Central memory CD4-positive, alpha-beta T cell (primary cell): ENCODE measurements at places on chromosomes 1 and 21.

DNA sequence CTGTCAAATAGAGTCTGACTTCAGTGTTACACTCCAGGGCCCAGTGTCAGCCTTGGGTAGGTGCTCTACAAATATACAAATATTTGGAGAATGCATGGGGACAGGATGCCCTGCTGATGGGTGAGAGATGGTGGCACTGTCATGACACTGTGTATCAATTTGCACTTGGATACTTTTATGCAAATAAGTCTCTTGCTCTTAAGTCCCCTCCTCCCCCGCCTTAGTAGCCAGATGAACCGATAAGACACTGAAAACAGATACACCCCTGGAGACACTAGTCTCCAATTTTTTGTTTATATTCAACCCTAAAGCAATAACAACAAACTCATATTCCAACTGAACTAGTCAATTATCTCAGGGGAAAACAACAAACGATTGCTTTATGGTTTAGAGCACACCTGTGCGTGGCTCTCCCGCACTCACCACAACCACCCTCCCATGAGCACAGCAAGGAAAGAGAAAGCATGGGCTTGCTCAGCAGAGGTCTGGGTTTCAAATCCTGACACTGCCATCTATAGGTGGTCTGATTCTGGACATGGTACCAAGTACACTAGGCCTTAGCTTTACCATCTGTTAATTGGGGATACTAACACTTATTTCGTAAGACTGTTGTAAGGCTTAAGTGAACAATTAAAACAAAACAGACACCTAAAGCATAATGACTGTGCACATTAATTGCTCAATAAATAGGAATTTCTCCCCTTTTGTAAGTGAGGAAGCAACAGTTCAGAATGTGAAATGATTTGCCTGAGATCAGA is 50.3 kb downstream of the HIVEP3 start:
- DNase-seq, result no peak

- DNase-seq, result no peak
These were observed 294.4 kb downstream of the SDCCAG8 start for GRCh38 chr1:243550276-243550675.

GRCh38 chr1:156465747-156466365 is 34.7 kb downstream of the MEF2D start:
- DNase-seq, result no peak

GRCh38 chr1:230458509-230458908 is 32.4 kb upstream of the PGBD5 start:
- no peak for DNase-seq

DNA sequence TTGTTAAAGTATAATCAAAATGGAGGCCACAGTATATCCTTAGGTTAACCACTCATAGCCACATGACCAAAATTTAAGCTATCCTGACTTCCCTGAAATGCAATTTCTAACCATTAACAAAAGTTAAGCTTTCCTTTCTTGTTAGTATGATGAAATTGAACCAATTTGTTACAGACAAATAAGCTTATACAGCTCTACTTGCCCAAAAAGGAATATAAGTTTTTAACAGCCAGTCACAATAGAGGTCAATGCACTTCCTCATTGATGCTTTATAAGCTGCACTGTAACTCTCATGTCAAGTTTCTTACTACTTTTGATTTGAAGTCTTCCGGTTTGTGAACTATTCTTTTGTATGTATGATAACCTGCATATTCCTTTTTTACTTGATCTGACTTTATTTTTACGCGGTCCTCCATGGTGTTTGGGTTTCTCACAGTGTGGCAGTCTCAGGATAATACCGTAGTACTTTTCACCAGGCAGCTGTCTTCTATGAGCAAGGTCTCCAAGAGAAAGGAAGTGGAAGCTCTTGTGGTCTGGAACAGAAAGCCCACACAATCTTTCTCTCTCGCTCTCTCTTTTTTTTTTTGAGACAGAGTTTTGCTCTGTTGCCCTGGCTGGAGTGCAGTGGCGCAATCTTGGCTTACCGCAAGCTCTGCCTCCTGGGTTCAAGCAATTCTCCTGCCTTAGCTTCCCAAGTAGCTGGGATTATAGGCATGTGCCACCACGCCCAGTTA is 331.6 kb downstream of the SRGAP2C start:
- DNase-seq, result peak; percentile 75

DNA sequence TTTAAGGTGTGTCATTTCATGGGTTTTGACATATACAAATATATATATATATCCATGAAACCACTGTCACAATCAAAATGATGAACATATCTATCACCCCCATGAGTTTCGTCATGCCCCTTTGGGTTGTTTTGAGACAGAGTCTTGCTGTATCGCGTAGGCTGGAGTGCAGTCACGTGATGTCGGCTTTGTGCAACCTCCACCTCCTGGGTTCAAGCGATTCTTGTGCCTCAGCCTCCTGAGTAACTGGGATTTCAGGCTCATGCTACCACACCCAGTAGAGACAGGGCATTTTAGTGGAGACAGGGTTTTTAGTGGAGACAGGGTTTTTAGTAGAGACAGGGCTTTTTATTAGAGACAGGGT is 8.0 kb downstream of the HJV start:
- DNase-seq, result no peak

- DNase-seq, result no peak
These were observed 13.8 kb downstream of the KAZN start for GRCh38 chr1:14612256-14612655.

DNA sequence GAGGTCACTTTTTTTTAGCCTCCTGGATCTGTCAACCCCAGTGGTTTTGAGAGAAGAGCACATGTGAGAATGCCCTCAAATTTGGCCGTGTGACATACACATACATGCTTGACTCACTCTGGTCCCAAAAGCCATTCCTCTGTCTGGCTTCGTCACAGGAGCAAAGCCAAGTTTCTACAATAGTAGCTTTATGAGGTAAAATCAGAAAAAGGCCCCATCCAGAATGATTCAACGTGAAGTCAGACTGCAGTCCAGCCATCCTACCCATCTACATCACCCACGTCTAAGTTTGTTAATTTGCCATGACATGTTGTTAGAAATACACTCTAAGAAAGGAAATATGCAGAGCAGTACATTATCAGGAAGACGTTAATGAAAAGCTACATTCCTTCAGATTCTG is 245.2 kb downstream of the SDCCAG8 start:
- DNase-seq, result no peak

DNA sequence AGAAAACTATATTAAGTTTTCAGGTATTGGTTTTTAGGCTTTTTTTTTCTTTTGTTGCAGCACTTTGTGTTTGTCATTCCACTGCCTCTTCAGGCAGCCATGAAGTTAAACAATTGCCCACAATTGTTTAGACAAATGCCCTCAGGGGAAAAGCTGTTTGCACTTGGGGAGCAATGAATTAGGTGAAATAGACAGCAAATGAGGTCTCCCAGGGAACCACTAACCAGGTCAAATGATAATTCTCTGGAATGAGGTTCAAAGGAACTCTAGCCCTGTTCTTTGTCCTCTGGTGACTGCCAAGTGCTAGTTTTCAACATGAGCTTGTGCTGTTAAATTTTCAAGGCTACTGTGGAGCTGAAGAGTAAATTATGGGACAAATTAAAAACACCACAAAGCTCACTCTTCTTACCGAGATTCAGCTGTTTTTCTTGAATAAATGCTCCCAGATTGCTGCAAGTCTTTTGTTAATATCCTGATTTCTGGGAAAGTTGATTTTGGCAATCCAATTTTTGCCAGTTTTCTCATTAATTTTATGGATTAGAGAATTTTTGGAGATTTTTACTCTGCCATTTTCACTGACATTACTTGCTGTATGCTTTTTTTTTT is 15.1 kb upstream of the MAB21L3 start:
- DNase-seq, result no peak

DNA sequence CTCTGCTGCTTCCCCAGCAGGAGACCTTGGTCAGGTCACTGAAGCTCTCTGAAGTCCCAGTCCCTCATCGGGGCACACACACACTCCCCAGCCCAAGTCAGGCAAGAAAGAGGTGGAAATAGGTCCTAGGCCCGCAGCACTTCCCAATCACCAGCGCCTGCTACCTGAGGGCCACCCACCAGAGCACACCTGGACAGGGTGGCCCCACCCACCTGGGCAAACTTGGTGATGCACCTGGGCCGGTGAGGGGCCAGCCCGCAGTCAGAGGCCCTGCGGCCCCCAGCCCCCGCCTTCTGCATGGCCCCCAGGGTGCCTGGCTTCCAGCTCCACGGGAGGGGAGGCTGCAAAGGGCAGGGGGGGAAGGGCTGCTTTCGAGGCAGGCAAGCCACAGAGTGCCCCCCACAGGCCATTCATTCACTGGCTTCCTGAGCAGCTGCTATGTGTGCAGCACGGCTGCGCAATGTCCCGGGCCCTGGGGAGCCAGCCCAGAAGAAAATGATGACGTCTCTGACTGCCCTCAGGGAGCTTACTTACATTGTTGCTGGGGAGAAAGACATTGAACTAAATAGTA is 4.7 kb downstream of the SH2D5 start:
- no peak for DNase-seq

DNA sequence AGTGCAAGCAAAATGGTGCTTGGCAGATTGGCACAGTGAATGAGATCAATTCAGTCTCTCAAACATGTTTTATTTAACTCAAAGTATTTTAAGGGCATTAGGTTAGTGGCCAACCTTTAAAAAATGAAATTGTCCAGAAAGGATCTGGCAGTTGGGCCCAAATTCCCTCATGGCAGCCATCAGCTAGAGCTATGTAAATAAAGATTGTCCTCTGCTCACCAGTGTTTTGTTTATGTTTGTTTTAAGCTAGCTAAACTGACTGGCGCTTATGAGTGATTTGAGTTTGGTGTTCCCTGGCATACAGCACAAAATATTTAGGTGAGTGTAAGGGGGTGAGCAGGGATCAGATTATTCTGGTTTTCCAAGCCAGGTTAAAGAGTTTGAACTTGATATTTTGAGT is 18.1 kb downstream of the HDAC1 start:
- DNase-seq, result no peak

DNA sequence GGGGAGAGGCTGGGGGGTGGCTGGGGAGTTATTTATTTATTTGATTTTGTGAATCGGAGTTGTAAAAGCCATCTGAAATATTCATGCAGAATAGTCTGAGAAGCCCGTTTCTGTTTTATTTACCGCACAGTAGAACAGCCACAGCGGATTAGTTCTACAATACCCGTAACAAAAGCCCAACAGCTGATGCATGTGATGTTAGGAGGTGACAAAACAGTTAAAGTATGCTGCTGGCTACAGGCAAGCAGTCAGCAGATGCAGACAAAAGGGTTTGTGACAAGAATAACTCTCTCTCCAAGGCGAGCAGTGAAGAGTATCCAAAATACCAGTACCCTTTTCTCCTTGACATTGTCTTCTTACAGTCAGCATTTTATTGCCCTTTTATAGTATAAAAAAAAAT is 42.0 kb downstream of the PROX1 start:
- DNase-seq, result no peak

- DNase-seq, result no peak
These were observed 323.5 kb downstream of the SIPA1L2 start for GRCh38 chr1:232306269-232306961.

- DNase-seq, result no peak
These were observed 27.6 kb upstream of the MAP3K7CL start for GRCh38 chr21:29102791-29103257.

DNA sequence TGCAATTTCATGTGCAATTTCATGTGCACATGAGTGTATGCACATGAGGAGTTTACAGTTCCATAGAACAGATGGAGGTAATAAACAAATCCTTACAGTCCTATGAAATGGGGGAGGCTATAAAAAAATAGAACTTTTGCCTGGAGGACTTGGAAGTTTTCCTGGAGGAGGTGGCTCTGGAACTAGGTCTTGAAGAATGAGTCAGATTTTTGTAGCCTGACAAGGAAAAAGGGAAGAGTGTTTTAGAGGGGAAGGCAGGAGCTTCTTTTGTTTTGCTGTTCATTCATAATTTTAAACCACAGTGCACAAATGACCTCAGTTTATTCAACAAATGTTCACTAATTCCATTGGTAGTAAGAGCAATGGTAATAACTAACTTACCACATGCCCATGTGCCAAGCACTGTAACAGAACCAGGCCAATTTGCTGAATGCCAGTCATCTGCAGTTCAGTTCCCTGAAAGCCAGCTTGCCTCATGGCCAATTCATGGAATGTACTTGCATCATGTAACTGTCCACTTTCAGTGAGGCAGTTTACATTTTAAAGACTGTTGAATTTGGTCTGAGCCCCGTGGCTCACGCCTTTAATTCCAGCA is 2.7 kb downstream of the DIO1 start:
- DNase-seq, result no peak

DNA sequence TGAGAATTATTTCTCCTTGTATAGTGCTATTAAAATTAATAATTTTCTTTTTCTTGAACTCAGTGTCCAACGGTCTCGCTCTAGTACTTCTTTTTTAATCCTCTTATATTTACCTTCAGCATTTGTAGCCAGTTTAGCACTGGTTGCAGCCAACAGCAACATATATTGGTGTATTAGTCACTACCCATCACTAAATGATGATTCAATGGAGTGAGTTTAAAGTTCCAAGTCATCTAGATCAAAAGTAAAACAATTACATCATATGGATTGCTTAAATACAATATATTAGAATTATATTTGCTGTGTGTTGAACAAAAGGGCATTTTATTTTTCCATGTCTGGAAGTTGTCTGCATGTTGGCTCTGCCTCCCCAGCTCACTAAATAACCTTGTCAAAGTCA is 591.8 kb downstream of the ADGRL2 start:
- DNase-seq, result no peak

GRCh38 chr1:241485145-241485544 is 34.4 kb downstream of the FH start:
- DNase-seq, result no peak

GRCh38 chr1:8706995-8707396 is 110.4 kb downstream of the RERE start:
- DNase-seq, result no peak

DNA sequence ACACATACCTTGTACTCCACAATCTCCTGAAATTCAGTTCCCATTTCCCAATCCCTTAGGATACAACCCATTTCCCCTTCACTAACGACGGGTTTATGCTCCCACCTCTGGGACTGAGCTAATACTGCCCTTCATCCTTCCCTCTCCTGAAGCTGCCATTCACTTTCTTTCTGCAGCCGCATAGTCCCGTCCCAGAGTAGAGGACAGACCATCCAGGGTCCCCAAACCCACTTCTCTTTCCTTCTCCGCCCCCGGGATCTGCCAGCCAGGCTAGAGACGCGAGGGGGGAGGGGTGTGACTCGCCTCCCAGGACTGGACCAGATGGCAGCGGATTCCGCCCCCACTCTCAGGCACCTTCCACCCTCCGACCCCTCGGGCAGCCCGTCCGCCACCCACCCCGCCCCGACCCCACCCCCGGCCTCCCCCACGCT is 679 bp downstream of the ABL2 start:
- DNase-seq, result peak; percentile 9

GRCh38 chr21:32334980-32335531 is 36.4 kb downstream of the MRAP start:
- DNase-seq, result no peak

GRCh38 chr1:225666495-225666894 is 13.6 kb upstream of the ENAH start:
- no peak for DNase-seq

DNA sequence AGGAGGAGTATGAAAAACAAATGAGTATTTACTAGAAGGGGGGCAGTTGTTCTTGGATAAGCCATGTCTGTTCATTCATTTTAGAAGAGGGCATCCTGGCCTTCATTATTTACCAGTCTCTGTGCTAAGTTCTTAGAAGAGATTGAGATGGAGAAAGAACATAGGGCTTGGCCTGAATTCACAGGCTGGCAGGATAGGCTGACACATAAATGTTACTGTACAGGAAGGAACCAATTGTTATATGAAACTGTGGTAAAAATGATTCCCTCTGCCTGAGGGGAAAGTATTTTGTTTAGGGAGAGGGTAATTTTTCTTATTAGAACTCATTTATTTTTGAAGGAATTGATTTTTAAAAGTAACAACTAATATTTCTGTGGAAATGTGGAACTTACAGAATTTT is 99.5 kb downstream of the MAN1A2 start:
- DNase-seq, result no peak
